ENCODE measurements at places on chromosomes 7 and 10. TPM values are rescaled to one million over a fixed set of nuclear protein-coding genes. Genes with fewer than 3 reads are reported as not detected.

Gene COL13A1
- 3.1 TPM for total RNA-seq

Gene TRIM50
- not detected for total RNA-seq

Gene C10orf53
- not detected for total RNA-seq

Gene FMC1
- 9.7 TPM for total RNA-seq

Gene APBB1IP
- 0.06 TPM for total RNA-seq

Gene PALD1
- total RNA-seq, result 105 TPM

Gene VIPR2
- not detected for total RNA-seq

Gene LOXL4
- 1.5 TPM for total RNA-seq

Gene CCDC136
- 0.49 TPM for total RNA-seq

Gene NACAD
- total RNA-seq, result 0.32 TPM

Gene OR2A7
- total RNA-seq, result not detected

Gene DYDC2
- not detected for total RNA-seq

Gene FBXO24
- 0.25 TPM for total RNA-seq

Gene GSTO2
- total RNA-seq, result 0.31 TPM

Gene EEPD1
- total RNA-seq, result 0.76 TPM

Gene GRID2IP
- total RNA-seq, result not detected

Gene AKR1D1
- not detected for total RNA-seq

Gene VSTM4
- 0.25 TPM for total RNA-seq

Gene ZNF277
- 34.2 TPM for total RNA-seq

Gene CRTAC1
- 3.1 TPM for total RNA-seq

Gene COL17A1
- total RNA-seq, result 0.88 TPM

Gene TSPAN12
- 18.8 TPM for total RNA-seq

Gene STEAP1
- 7.4 TPM for total RNA-seq

Gene SNCG
- total RNA-seq, result 131 TPM

Gene DNAH11
- total RNA-seq, result 0.31 TPM

Gene SUN3
- not detected for total RNA-seq
